ENCODE measurements at places on chromosomes 1 and 21.

DNA sequence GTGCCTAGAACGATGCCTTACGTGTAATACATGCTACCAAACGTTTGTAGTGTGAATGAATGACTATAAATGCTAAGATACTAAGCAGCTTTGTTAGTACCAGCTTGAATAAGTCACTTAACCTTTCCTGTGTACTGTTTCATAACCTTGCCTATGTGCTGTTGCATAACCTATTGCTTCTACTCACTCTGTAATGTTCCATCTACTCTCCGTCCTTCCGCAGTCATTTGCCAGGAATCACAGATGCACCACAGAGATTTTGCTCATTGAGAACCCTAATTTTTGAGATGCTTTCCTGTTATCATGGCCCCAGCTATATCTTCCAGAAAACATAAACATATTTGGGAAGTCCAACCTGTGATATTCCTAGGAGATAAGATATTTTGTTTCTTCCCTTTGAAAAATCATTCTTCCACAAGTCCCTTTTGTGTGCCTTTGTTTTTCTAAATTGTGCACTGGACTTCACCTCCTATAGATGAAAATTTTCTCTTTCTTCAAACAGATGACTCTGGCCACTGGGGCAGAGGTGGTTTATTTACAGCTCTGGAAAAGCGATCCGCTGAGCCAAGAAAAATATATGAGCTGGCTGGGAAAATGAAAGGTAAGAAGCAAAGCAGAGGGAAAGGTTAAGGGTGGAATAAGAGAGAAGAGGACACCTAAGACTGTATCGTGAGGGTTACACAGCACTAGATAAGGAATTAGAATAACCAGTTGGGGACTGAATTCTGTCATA is 44.8 kb downstream of the CHD1L start:
- no peak for DNase-seq

DNA sequence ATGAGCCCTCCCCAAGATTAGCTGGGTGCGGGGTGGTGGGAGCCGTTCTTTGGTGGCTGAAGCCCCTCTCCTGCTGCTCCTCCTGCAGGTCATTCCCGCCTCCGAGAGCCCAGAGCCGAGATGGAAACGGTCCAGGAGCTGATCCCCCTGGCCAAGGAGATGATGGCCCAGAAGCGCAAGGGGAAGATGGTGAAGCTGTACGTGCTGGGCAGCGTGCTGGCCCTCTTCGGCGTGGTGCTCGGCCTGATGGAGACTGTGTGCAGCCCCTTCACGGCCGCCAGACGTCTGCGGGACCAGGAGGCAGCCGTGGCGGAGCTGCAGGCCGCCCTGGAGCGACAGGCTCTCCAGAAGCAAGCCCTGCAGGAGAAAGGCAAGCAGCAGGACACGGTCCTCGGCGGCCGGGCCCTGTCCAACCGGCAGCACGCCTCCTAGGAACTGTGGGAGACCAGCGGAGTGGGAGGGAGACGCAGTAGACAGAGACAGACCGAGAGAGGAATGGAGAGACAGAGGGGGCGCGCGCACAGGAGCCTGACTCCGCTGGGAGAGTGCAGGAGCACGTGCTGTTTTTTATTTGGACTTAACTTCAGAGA is 448 bp downstream of the G0S2 start:
- no peak for DNase-seq

DNA sequence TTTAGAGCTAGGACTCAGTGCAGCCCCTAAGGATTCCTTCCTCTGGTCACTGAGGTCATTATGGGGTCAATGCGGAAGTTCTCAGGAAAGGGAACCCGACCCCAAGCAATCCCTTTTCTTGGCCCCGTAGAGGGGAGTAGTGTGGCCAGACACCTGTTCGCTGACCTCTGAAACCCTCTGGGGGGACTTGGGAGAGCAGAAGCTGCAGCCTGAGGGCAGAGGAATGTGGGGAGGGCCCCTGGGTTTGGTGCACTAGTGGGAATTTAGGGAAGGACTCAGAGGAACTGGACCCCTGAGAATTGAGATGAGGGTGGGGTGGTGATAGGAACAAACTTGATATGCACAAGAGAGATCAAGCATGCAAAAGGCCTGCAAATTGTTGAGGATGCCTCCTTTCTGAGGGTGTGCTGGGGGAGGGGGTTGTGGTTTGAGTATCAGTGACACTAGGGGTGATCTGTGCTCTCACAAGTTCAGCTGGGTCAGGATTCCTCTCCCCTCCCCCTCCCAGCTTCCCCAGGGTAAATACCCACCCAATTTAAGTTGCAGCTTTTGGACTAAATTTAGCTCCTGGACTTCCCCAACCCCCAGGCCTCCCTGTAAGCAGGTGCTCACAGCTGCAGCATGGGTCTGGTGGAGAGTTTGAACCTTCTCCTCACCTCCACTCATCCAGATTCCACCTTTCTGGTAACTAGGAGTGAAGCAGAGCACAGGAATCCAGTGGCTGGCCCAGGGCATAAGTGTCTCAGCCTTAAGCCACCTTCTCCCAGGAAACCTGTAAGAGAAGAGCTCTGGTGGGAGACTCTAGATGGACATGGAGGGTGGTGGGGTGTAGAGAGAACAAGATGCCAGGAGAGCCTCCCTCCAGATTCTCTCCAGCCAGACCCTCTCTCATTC is 13.5 kb downstream of the ADAMTSL4 start:
- no peak for DNase-seq

DNA sequence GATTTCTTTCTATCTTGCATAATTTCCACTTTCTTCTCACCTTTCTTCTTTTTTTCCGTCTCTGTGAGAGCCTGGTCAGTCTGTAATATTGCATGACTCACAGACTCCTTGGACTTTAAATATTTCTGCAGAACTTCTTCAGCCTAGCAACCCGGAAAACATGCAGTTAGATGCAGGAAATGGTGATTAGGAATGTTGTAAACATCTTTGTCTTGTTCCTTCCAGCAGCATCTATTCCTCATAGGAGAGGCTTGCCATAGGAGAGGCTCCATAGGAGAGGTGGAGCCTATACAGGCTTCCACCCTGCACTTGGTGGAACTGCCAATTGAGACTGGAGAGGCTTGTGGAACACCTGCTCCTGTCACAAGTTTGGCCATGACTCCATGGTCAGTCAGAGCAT is 10.0 kb downstream of the GBP5 start:
- DNase-seq, result no peak

DNA sequence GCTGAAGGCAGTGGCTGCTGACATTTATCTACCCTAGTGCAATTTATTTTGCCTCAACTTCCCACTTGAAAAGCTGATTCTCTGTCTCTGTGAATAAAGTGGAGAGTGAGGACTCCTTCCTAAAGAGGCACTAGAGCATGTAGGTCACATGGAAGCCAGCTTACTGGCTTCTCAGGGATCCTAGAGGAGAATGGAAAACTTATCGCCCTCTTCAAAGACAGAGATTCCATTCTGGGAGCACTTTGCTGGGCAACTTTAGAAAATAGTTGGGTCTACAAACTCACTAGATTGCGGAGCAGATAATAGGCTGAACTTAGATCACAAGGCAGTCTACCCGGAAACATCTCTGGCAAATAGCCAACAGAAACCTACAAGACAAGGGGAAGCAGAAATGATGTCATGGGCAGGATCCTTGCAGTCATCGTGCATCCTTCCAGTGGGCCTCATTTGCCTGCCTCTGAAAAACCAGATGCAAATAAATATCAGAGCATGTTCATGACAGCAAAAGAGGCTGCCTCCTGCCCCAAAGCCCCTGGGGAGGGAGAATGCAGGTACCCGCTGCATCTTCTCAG is 104.8 kb upstream of the BARHL2 start:
- DNase-seq, result no peak

DNA sequence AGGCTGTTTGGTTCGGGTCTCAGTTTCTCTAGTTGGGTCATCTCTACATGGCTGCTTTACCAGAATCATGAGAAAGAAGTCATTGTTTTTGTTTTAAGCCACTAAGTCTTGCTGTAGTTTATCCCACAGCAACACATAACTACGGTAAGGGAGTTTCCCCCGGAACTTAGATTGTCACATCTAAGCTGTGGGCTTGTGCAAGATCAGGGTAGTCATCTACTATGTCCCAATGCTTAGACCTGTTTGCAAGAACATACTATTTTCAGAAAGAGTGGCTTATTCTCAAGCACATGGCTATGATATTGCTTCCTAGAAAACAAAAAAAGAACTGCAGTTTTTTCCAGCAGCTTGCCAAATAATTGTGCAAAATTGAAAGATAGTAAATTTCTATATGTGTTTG is 18.0 kb upstream of the OLIG2 start:
- no peak for DNase-seq

DNA sequence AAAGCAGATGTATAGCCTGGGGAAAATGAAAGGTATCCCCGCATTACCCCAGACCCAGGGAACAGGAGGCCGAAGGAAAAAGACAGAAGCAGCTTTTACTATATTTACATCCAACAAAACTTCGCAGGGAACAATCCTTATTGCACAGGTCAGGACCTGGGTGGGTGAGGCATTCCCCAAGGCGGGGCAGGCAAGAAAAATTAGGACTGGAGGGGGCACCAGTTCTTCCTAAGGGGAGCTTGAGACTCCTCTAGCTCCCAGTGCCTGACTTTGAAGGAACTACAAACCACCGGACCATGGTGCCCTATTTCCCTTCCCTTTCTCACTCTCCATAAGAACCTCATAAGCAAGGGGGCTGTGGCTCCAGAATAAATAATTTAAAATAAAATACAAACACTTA is 6.7 kb upstream of the GATAD2B start:
- no peak for DNase-seq

All from NCI-H1694 treated with DMSO at 0.1 percent for 48 hours (cell line).